ENCODE measurements at places on chromosomes 7 and 10.

- no peak for DNase-seq
These were observed 422.8 kb downstream of the DPP6 start for GRCh38 chr7:154474903-154475520.

DNA sequence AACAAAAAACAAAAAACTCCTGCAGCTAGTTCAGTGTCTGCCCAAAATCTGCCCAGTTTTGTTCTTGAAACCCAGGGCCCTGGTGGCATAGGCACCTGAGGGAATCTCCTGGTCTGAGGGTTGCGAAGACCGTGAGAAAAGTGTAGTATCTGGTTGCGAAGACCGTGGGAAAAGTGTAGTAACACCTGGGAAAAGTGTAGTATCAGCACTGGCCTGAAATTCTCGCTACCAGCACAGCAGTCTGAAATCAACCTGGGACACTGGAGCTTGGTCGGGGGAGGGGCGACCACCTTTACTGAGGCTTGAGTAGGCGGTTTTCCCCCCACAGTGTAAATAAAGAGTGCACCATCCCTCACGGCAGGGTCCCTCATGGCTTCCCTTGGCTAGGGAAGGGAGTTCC lies 82.5 kb upstream of the SP4 start:
- DNase-seq, result no peak

- no peak for DNase-seq
These were observed 161.9 kb downstream of the BMPER start for GRCh38 chr7:34067005-34067778.

DNA sequence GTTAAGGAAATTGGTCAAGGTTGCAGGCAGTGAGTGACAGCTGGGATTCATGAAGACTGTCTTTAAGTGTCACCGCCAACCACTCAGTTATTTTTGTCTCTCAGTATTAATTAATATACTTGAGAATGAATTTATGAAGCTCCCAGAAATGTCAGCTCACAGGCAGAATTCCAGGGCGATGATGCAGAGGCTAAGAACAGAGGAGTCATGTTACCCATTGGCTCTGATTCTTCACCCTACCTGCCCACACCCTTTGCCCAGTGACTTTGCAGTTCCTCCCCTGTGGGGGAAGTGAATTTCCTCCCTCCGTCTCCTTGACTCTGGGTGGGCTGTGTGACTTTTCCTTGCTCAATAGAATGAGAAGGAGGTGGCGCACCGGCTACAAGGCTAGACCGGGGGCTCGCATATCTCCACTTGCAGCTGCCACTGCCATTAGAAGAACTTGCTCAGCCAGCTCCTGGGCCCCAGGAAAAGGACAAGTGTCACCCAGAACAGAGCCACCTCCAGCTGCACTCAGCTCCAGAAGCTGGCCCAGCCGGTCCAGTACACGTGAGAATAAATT lies 157.1 kb upstream of the PRKCQ start:
- no peak for DNase-seq

- no peak for DNase-seq
These were observed 202.1 kb downstream of the TNS3 start for GRCh38 chr7:47379629-47380324.

- peak; percentile 76 for DNase-seq
These were observed 18.4 kb downstream of the GIMAP5 start for GRCh38 chr7:150755473-150756099.

- no peak for DNase-seq
These were observed 40.0 kb downstream of the CUX1 start for GRCh38 chr7:101857358-101857811.

DNA sequence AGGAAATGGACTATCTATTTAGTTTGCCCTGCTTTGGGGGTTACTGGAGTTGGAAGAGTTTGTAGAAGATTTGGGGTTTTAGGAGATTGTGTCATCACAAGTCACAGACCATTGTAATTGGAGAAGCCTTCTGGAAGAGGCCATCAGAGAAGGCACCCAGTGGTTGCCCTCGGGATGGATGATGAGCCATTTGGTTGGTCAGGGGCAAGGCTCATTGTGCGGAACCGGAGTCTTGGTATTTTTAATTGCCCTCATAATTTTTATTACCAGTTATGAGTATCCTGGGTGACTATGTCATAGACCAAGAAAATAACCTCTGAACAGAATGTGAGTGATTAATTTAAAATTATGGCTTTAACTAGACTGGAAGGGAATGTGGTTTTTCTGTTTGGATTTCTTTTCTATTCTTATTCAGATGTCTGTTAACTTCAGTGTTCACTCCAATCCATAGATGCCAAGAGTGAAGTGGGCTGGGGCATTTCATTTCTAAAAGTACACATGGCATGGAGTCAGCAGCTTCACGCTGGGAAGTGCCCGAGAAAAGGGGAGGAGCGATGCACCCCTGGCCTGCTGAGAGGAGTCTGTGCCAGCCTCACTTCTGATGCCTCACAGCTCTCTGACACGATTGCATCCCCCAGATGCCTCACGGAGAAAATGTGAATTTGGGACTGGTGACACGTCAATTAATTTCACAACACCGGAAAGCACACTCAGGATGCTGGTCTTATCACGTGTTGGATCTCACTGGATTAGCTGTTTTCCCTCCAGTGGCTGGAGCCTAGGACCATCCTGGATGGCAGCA lies 225.6 kb upstream of the IGFBP3 start:
- DNase-seq, result no peak

- DNase-seq, result no peak
These were observed 100.2 kb upstream of the RELN start for GRCh38 chr7:104089612-104090011.

DNA sequence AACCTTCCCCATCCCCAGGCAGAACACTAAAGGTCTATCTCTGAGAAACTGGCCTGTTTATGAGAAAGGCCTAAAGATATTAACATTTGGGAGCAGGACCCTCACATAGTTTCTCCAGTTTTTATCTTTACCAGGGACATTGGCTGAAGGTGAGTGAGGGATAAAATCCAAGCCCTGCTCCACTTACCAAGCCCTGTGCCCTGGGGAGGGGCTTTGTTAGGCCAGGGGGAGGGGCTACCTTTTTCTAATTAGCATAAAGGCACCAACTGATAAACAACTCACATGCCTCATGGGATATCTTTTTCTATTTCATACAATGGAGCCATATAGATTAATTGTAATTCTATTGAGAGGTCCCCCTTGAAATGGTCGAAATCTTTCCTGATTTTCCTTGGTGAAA lies 55.9 kb downstream of the RNLS start:
- DNase-seq, result no peak

- DNase-seq, result no peak
These were observed 30.5 kb downstream of the ACTA2 start for GRCh38 chr10:88922041-88922440.

DNA sequence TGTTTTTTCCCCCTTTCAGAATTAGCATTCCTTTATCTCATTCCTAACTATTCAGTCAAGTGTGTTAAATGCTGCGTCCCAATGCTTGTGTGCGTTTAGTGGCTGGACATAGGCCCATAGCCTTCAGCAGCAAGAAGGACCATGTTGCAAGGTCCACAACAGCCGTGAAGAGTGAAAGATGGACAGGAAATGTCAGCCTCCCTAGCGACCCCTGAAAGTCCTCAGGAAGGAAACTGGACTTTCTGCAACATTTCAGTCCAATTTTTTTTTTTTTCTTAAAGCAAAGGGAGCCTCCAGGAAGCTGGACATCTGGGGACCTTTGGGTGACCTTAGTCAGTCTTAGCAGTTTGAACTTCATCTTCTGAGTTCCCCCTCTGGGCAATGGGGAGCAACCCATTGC lies 550.7 kb upstream of the MGMT start:
- no peak for DNase-seq

DNA sequence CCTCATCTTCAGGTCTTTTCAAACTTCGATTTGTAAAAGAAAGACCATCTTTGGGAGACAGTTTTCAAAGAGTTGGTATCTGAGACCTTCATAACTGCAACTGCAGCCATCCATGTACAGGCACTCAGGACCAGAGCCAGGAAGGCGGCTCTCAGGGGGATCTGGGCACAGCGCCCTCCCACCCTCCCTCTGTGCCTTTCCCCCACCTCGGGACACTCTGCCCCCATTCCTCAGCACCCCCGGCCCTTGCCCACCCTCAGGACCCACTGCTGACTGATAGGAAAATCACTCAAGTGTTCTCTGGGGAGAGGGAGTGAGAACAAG lies 143.6 kb downstream of the CUBN start:
- DNase-seq, result no peak

DNA sequence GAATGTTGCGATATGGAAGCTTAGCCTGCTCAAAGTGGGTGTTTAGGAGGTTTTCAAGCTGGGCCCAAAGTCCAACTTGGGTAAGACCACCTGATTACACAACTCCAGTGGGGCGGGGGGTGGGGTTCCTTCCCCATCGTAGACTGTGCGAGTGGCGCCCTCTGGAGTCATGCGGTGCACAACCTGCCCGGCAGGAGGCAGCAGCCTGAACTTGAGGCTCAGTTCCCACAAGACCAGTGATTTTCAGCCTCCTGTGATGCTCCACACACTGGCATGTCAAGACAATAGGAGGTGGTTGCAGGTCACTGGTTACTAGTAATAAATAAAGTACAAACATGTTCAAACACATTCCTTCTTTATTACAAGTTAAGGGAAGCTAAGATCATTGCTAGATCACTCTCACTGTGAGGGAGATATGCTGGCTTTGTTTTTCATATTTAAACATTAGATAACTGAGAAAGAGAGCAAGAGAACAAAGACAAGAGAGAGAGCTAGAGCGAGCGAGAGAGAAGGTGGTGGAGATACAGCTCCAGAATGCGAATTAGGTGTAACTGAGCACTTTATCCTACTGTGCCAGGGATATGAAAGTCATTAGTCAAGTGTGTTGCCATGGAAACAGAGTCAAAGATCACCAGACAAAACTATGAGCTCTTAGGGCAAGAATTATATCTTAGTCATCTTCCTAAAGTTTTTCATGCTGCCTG lies 97.4 kb upstream of the BMPER start:
- no peak for DNase-seq

DNA sequence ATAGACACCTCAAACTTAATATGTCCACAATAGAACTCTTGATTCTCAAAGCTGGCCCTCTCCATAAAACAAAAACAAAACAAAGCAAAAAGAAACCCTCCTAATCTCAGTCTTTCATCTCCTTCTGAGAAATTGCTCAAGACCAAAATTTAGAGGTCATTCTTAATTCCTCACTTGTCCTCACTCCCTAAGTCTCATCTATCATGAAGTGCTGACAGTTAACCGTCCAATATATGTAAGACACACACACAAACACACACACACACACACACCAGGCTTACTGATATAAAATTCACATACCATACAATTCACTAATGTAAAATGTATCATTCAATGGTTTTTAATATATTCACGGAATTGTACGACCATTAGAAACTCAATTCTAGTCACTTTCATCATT lies 17.0 kb upstream of the SVIL start:
- DNase-seq, result no peak

- DNase-seq, result no peak
These were observed 47.7 kb upstream of the LYZL1 start for GRCh38 chr10:29240986-29241660.

DNA sequence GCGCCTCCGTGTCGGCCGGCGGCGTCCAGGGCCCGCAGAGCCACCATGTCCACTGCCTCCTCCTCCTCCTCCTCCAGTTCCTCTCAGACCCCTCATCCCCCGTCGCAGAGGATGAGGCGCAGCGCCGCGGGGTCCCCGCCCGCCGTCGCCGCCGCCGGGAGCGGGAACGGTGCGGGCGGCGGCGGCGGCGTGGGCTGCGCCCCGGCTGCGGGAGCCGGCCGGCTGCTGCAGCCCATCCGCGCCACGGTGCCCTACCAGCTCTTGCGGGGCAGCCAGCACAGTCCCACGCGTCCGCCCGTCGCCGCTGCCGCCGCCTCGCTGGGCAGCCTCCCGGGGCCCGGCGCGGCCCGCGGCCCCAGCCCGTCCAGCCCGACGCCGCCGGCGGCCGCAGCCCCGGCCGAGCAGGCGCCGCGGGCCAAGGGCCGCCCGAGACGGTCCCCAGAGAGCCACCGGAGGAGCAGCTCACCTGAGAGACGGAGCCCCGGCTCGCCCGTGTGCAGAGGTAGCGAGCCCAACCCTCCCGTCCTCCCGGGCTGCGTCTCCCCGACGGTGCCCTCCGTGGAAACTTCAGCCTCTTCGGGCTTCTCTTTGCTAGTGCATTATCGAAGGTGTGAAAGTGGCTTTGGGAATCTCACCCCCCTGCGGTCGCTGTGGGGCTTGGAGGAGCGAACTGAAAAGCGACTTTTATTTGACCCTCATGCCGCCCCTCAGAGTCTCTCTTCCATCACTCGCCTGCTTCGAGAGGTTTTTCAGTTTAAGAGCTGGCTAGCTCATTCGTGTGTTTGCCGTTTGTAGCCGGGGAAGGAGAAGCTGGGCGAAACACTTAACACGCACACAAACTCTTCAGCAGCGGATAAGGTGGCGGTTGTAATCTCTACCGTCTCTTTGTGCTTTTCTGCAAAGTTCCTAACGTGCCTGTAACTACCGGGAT lies 975 bp downstream of the GLCCI1 start:
- DNase-seq, result peak; percentile 84

- DNase-seq, result no peak
These were observed 5.7 kb upstream of the VIM start for GRCh38 chr10:17222329-17222728.

- DNase-seq, result peak; percentile 41
These were observed 90.7 kb upstream of the LEP start for GRCh38 chr7:128150223-128150865.

- peak; percentile 78 for DNase-seq
These were observed 300.4 kb upstream of the NFE2L3 start for GRCh38 chr7:25851332-25852210.

- DNase-seq, result no peak
These were observed 109.0 kb downstream of the RNF216 start for GRCh38 chr7:5672468-5672867.

DNA sequence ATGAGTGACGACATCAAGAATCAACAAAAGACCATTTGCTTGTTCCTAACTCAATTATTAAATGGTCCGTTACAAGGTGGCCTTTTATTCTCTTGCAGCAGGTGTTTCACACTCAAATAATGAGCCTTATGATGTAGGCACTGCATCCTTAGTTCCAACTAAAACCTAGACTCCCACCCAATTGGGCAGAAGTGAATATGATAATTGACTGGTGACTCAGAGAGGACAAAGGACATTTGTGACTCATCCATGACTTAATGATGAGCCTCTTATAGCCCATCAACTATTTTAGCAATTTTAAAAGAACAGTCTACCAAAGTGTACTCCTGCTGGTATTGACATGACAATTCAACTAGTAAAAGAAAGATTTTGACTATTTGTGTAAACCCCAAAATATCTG lies 1027.8 kb upstream of the PHF14 start:
- DNase-seq, result no peak

- no peak for DNase-seq
These were observed 11.2 kb downstream of the AVL9 start for GRCh38 chr7:32506266-32507054.

DNA sequence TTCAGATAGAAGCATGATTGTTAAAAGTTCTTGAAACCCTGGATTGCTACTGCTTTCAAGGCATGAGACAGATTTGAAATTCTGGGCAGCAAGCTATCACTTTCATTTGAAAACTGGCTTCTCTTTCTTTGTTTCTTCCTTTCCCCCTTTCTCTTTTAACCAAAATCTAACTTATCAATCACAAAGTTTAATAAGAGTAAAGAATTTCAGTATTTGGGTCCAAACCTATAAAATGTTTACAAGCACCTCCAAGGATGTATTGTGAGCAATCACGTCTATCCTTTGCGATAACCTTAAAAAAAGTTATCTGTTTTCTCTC lies 21.6 kb upstream of the RPA3 start:
- no peak for DNase-seq
